Left ventricle myocardium inferior (tissue), 1 donor: ENCODE measurements at places on chromosomes 5 and 9.
A peak's percentile ranks its signal among the peaks of the same experiment; 100 is the strongest.

DNA sequence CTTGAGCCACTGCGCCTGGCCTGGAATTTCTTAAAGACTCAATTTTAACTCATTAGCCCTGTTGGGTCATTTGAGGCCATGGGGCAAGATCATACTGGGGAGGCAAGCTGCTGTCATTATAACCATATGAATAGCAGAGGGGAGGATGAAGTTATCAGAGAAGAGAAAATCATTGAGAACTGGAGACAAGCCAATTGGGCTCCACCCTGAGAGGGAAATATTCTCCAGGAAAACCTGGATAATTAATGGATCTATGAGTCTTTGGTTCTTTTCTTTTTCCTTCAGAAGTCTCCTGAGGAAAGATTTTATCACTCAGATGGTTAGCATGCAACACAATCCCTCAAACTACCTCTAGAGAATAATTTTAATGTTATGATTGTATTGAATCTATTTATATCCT is 569.6 kb upstream of the TUSC1 start:
- no peak for DNase-seq

GRCh38 chr5:115415143-115415491 is 118.7 kb upstream of the CCDC112 start:
- DNase-seq = peak; percentile 32

- no peak for DNase-seq
Observed at GRCh38 chr9:137611623-137612609, 6.4 kb downstream of the ARRDC1 start.

GRCh38 chr5:54646356-54647101 is 129.0 kb downstream of the SNX18 start:
- DNase-seq = peak; percentile 88

- no peak for DNase-seq
Observed at GRCh38 chr5:135317286-135317685, 81.7 kb downstream of the MACROH2A1 start.

- DNase-seq = no peak
Observed at GRCh38 chr9:92963831-92964606, 16.7 kb downstream of the FGD3 start.
